ENCODE measurements at places on chromosomes 7 and 10.

GRCh38 chr7:50022991-50023390 lies 70.1 kb downstream of the ZPBP start:
- DNase-seq, result no peak

GRCh38 chr7:34211018-34211417 lies 305.7 kb downstream of the BMPER start:
- no peak for DNase-seq

GRCh38 chr10:79293841-79294581 lies 53.3 kb upstream of the PPIF start:
- DNase-seq, result no peak

DNA sequence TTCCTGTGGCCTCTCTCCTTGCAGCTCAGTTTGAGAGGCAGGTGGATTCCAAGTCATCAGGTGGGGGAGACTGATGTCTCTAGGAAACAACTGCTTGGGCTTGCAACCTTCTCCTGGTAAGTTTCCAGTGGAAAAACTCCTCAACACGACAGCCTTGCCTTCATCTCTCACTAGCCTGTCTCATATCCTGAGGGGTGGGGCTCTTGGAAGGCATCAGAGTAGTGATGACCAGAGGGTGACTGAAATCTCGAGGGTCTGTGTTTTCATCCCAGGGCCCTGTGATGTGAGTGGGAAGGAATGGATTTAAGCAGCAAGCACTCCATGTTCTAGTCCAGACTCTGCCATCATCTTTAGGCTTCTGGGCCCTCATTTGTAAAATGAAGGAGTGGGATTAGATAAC lies 107.0 kb downstream of the NRP1 start:
- DNase-seq, result no peak

- DNase-seq, result no peak
Measured at GRCh38 chr10:19713159-19713558, 103.1 kb upstream of the PLXDC2 start.

- DNase-seq, result no peak
Measured at GRCh38 chr7:81937091-81937490, 167.2 kb upstream of the HGF start.

- DNase-seq, result peak; percentile 30
Measured at GRCh38 chr10:43204943-43205671, 61.8 kb downstream of the RASGEF1A start.

- peak; percentile 50 for DNase-seq
Measured at GRCh38 chr10:119103903-119104653, at the start of gene DENND10. Gene DENND10 (plus strand): TSS chr10:119104113. CDS start chr10:119104143, 30 bp downstream.
